Fibroblast of skin of left biceps (primary cell): ENCODE measurements at places on chromosomes 13 and 19.

DNA sequence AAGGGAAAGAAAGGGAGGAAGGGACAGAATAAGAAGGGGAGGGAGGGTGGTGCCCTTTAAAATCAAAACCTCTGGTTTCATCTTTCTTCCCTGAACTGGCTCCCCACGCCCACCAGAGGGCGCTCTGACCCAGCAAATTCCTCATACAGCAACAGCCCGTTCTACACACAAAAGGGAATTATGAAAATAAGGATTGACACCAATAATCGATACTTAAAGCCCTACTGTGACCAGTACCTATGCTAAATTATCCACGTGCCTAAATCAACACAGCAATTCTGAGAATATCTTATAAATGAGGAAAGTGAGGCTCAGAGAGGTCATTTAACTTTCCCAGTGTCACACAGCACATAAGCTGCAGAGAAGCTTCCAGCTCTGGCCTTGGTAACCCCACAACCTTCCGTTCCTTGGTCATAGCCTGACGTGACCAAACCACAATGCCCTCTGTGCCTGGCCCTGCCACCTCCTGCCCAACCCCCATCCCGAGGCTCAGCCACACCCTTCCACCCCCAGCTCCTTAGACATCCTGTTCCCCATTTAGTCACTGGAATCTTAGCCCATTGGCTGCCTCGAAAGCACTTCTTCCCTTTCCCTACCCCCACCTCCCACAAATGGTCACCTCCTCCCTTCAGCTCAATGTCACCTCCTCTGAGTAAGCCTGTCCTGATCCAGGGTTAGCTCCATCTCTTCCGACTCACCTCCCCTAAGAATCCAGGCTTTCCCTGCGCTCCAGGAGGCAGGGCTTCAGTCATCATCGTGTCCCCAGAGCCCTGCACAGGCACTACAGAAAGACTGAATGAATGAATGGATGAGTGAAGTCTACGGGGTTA, 34.2 kb upstream of the PNMA8B start:
- no peak for DNase-seq

GRCh38 chr19:10682397-10683063, 18.7 kb upstream of the QTRT1 start:
- DNase-seq = no peak

DNA sequence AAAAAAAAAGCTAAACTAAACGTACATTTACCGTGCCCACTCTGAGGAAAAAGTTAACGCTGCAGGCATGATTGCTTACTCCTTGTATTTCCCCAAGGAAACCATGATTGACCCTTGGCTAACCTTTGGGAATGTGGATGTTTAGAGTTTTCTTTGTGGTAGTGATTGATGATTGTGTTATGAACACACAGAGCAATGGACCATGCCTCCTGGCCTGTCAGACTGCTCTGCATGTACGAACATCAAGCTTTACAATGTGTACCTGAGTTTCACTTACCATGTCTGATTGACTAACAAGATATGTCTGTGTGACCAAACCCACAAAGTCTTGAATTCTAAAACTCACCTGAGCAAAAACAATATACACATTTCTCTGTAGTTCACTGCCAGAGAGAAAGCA, 35.1 kb downstream of the MYCBP2 start:
- no peak for DNase-seq

DNA sequence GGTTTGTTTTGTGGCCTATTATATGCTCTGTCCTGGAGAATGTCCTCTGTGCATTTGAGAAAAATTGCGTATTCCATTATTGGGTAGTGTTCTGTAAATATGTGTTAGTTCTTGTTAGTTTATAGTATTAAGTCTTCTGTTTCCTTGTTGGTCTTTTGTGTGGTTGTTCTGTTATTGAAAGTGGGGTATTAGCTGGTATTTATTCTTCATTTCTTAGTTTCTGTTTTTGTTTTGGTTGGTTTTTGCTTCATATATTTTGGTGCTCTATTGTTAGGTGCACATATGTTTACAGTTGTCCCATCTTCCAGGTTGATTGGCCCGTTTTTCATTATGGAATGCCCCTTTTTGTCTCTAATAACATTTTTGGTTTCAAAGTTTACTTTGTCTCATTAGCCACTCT, 77.3 kb downstream of the DNAJC15 start:
- DNase-seq = no peak

- no peak for DNase-seq
Measured at GRCh38 chr13:61040181-61040580, 375.5 kb downstream of the PCDH20 start.

GRCh38 chr13:110284779-110285484, 22.0 kb downstream of the COL4A1 start:
- no peak for DNase-seq

DNA sequence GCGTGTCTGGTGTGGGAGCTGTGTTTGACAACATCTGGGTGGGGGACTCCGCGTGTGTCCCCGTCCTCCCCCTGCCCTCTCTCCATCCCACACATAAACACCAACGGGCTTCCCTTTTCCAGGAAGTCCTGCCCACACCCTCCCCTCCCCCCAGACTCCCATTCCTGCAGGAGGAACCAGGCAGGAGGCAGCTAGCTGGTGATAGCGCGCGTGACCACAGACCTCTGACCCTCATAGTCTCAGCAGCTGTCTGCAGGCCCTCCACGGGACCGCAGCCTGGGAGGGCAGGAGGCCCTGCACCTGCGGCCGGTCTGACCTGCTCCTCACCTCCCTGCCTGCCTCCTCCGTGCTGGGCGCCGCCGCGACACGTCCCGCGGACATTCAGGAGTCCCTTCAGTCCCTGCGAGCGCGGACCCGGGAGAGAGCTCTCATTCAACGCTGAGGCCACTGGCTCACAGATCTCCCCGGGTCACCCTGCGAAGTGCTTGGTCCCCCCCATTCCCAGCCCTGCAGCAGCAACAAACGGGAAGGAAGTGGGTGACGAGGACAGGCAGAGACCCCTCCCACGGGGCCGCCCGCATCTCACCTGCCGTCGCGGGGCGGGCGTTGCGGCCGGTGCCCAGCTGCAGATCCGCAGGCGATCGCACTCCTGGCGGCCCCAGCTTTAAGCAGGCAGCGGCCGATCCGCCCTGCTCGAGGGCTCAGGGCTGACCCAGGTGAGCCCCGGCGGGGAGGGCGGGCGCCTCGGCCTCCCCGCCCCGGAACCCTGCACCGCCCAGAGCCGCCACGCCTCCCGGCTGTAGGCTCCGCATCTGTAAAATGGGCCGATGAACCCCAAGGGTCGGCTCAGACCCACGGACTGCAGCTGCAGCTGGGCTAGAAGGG, 1.1 kb upstream of the ACP5 start:
- DNase-seq = no peak
